Stimulated activated CD4-positive, alpha-beta T cell treated with anti-CD3 and anti-CD28 coated beads, Interleukin-12 subunit alpha, Interleukin-12 subunit beta, amount 100 ng/mL, for 48 hours (primary cell): ENCODE measurements at places on chromosomes 4 and X.

GRCh38 chrX:64850371-64851082 is 125.7 kb downstream of the ZC4H2 start:
- no peak for DNase-seq

- DNase-seq, result no peak
Observed at GRCh38 chr4:38791010-38791409, 8.2 kb upstream of the TLR10 start.

- DNase-seq, result no peak
Observed at GRCh38 chr4:76339364-76339763, 32.8 kb downstream of the STBD1 start.

DNA sequence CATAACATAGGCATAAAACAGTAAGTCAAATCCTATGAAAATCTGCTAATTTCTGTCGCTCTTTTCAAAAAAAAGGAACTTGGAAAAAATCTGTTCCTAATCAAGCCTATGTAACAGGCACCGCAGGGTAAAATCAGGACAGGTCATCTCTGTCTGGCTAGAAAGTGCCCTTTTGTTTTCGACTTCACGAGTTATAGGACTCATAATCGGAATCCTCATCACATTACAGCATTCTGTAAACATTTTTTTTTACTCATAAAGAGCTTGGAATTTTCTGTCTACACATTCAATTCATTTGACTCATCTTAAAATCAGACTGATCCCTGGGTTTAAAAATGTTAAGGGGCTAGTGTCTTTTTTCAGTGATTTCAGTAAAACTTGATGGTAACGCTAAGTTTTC is 181.7 kb upstream of the TBC1D9 start:
- DNase-seq, result no peak

- DNase-seq, result no peak
Observed at GRCh38 chr4:172725581-172725980, 443.0 kb upstream of the GALNT7 start.

- no peak for DNase-seq
Observed at GRCh38 chr4:10611673-10612072, 72.9 kb downstream of the CLNK start.

- DNase-seq, result no peak
Observed at GRCh38 chrX:134419784-134420183, 40.2 kb upstream of the HPRT1 start.

- no peak for DNase-seq
Observed at GRCh38 chrX:66919280-66919832, 280.5 kb upstream of the EDA2R start.

DNA sequence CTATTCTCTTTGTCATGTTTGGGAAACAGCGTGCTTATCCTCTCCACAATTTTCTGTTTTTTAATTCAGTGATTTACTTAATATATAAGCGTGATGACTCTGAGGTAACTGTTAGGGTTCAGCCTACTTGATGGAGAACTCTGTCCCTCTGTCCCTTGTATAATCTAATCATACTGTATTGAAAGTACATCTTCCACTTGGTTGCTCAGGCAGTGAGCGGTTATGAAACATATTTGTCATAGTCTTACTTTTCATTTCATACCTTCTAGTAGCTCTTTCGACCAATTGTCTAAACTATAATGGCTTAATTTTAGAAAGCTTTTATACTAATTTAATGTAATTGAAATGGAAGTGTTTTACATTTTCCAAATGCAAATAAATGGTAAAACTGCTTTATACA is 469.0 kb downstream of the TLL1 start:
- no peak for DNase-seq

DNA sequence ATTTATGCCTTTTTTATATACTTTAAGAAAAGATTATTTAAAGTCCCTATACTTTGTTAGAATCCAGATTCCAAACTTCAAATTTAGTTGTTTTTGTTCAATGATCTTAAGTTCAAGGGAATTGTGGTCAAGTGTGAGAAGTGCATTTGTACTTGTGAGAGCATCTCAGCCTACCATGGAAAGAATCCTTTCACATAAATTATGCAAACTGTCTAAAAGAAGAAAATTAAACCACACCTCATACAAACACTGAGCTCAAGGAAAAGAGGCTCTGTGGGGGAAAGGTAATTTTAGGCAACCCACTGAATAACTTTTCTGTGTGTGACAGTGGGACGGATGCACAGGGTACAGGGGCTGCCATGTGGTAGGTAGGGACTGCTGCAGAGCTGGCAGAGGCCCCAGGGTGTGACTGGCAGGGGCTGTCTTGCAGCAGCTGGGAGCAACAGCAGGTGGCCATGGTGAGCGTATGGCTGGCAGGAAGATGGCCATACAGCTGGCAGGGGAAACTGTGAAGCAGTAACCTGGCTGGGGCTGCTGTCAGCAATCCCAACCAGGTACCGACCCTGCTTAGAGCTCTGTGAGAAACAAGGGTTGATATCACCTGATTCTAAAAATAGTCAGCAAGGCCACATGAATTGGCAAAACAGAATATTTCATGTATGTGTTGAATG is 130.6 kb downstream of the UGT8 start:
- no peak for DNase-seq

GRCh38 chr4:22531311-22532019 is 15.6 kb upstream of the ADGRA3 start:
- DNase-seq, result no peak

DNA sequence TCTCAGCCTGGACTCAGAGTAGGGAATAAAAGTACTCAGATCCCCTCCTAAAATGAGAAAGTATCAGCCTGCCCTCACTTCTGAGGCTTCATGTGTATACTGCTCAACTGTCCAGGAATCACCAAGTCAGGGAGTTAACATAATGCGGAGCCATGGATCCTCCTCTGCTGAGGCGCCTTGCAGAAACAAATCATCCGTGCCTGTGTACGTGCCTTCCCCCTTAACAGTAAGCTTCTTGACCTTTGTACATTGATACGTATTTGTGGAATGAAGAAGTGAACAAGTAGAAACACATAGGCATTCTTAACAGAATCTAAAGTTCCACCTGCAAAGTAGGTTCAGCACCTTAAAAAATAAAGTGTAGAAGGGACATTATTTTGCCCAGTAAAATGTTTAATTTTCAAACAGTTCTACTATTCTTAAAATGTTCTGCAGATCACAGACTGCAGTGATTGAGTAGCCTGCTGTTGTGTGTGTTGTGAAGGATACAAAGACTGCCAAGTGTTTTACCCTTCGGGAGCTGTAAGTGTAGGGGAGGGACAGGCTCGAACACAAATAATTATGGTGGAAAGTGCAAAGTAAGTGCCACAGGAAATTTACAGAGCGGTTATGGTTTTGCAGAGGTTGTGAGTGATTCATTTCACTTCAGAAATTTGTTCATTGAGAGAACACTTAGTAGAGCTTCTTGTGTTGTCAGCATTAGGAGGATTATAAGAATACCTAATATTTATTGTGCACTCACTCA is 61.9 kb downstream of the ARHGAP10 start:
- no peak for DNase-seq

- no peak for DNase-seq
Observed at GRCh38 chrX:38657562-38657961, 96.2 kb downstream of the TSPAN7 start.

DNA sequence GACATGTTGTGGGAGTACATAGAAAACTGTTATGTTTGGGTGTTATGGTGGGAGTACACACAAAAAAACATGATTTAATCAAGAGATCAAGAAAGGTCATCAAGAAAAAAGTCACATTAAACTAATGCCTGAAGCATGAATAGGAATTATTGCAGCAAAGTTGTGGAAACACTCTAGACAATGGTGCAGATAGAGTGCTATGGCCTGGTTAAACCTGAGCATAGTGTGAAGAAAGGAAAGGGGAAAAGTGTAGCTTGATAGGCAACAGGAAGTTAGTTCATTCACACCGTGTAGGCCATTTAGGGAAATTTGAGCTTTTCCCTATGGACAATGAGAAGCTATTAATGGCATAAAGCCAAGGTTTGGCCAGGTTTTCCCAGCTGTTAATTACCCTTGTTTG is 162.1 kb upstream of the EMCN start:
- no peak for DNase-seq

DNA sequence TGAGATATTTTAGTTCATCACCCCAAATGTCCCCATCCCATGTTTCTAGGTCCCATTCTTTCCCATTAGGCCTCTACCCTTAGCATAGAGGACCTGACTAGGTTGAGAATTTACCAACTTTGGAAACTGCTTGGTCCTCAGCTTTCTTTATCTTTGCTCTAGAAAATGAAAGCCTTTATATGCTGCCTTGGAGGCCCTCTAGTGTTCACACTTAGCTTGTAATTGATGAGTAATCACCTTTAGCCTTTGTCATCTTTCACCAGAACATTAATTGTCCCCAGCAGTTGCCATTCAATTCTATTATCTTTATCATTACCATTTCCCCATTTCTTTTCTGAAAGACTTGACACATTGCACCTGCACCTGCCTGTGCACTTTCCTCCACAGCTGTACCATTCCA is 589.2 kb upstream of the NR3C2 start:
- DNase-seq, result no peak

DNA sequence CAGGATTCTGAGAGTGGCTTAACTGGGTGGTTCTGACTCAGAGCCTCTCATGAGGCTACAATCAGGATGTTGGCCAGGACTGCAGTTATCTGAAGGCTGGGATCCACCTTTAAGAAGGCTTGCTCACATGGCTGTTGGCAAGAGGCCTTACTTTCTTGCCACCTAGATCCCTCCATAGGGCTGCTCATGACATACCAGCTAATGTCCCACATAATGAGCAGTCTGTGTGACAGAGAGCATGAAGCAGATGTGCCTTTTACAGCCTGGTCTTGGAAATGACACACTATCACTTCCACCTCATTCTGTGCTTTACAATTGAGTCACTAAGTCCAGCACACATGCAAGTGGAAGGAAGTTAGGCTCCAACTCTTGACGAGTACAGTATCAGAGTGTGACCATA is 4.3 kb upstream of the RBM3 start:
- no peak for DNase-seq

DNA sequence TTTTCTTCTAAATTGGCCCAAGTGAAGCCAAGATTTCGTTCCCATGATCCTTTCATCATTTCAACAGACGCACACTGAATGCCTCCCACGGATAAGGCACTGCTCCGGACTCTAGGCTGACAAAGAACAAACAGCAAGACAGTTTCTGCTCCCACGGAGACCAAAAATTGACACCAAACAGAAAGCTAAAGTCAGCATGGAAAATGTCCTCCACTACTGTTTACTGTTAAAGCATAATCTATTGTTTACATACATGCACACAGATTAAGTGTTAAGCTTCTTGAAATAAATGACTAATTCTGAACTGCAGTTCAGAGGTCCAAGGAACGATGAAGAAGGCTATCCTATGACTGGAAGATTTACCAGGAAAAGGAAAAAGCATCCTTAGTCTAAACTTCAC is 199.6 kb downstream of the AASDH start:
- no peak for DNase-seq

DNA sequence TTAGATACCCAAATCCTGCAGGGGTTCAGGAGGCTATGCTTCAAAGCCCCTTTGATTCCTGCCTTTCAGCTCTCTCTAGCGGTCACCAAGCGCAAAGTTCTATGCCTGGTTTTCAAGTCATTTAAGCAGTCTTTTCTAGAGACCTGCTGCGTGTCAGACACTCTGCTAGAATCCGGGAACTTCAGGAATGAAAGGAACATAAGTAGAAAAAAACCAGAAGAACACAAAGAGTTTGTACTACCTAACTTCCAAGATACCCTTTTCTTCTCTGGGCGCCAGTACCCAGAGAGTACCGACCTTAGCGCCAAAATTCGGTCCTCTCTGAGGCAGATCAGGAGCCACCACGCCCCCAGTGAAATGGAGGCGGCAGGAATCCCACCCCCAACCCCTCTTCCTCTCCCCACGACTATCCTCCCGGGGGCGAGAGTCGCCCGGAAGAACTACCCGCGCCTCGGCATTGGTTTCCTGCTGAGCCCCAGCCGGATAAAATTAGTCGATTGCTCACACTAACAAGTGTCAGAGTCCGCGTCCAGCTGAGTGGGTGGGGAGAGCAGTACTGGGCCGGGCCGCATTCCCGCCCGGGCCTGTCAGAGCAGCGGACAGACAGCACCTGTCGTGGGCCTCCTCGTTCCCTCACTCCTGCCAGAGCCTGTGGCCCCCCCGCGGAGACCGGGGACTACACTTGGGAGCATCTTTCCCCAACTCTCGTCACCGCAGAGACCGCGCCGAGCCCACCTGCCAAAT is 78.8 kb downstream of the RLIM start:
- no peak for DNase-seq

DNA sequence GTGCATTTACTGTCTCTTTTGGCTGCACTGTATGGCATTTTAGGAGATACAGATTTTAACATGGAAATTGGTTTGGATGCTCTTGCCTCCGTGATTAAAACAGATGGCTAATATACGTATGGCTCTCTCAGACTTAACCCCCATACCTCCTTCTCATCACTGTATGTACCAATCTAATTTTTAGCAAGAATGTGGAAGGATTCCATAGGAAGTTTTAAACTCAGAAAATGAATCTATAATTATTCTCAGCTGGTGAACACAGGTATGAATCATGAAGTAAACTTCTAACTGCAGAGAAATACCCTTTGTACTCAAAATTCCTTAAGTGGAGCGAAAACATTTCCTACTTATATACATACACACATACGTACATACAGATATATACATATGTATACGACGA is 210.5 kb upstream of the NEIL3 start:
- DNase-seq, result no peak

DNA sequence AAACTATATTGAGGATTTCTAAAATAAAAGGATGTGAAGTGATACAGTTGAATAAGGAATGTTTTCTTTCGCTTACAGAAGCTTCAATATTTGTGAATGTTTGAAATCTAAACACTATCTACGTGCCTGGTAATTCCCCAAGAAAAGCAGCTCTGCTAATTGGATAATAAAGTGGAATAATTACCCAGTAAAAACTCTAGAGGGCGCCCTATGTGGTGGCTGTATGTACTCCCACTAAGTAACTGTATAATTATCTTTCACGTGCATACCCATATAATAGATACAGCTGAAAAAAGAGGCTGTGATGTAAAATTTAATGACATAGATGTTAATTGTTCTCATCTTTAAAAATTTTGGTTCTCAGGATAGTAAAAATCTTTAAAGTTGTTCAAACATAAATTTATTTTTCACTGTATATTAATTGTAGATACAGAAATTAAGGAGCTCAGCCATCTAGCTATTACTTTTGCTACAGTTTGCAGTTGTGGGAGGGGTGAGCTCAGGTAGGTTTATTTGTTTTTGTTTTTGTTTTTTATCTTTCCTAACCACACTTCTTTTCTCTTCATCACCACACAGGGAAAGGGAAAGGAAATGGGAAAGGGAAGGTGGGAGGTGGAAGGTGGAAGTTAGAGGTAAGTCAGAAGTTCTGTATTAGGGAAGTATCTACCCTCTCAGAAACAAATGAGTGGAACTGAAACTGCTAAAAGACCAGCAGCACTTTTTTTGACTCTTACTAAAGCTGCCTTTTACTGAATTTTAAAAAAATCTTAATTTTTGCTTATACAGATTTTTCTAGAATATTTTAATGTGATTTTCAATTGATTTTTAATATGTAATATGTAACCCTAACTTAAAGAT is 151.7 kb upstream of the RPS6KA6 start:
- no peak for DNase-seq
